ENCODE measurements at places on chromosomes 5 and 9.

DNA sequence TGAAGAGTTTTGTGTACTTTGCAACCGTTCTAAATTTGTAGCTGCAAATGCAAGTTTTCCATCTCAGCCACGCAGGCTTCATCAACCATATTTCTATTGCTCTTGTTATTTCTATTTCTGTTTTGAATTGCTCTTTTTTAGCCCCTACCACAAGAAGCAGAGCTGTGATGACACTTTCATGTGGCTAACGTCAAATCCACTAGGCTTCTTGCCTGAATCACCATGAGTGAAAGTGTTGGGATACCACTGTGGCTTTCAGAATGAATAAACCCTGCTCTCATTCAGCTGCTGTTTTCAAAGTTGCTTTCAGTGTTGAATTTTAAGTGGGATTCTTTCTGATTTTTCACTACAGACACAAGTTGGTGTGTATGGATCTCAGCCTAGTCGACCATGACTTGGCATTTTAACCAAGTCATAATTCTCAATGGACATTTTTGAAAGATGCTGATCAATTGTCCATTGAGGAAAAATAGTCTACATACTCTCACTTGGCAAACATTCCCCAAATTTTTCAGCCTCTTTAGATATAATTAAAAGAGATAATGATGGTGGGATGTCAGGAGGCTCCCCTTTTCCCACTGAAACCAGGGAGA, 41.0 kb upstream of the MTAP start:
- no peak overlapping the region for H3K27ac ChIP-seq
- H3K36me3 ChIP-seq, result no peaks in the 10 kb centered on the region
- no peaks in the 10 kb centered on the region for H3K4me1 ChIP-seq
- no peak overlapping the region for H3K4me3 ChIP-seq

DNA sequence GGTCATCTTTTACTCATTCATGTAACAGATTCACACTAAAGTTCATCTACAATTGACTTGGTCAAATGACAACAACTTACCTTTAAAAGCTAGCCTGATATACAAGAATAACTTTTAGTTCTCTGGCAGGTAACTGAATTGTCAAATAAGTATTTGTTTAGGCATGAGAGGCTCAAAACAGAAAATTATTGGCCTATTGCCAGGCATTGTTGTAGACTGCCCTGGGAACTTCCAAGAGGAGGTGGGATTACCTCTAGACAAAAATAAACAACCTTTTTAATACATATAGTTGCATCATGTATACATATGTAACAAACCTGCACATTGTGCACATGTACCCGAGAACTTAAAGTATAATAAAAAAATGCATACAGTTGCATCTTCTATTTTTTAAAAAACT, 18.2 kb upstream of the SLCO4C1 start:
- no peak for DNase-seq
- no peaks in the 10 kb centered on the region for H3K4me1 ChIP-seq
- H3K36me3 ChIP-seq, result no peaks in the 10 kb centered on the region
- no peak overlapping the region for H3K27ac ChIP-seq
- H3K4me3 ChIP-seq, result no peak overlapping the region
- H3K27me3 ChIP-seq, result no peaks in the 10 kb centered on the region

DNA sequence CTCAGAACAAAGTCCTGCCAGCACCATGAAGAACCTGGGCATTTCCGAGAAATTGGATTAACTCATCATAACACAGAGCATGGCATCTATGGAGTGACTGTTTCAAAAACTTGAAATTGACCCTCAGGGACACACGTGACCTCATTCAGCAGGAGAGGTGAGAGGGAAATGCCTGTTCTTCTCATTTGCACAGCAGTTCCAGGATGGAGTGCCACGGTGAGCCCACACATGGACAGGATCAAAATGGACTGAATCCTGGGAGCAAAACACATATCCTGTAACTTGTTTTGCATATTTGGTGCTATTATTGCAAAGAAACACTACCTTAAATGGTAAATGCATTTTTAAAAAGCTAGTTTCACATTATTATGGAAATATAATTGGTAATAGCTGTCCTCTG, 256.1 kb upstream of the IRX2 start:
- H3K27ac ChIP-seq, result no peak overlapping the region
- no peaks in the 10 kb centered on the region for H3K27me3 ChIP-seq
- H3K4me3 ChIP-seq, result no peak overlapping the region
- no peaks in the 10 kb centered on the region for H3K4me1 ChIP-seq
- no peak for DNase-seq

DNA sequence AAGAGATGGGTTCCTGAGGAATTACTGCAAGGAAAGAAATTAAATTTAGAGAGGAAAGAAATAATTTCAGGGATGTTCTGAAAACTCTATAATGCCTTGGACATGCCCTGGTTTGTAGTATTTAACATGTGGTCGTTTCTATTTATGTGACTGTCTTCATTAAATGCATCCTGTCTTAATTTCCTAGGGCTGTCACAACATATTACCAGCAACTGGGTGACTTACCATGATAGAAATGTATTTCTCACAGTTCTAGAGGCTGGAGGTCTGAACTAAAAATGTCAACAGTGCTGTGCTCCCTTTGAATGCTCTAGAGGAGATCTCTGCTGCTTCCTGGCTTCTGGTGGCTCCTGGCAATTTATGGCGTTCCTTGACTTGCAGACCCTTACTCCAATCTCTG, 287.7 kb downstream of the FBXL7 start:
- no peak overlapping the region for H3K4me3 ChIP-seq
- DNase-seq, result no peak
- H3K36me3 ChIP-seq, result no peaks in the 10 kb centered on the region
- H3K27ac ChIP-seq, result no peak overlapping the region
- H3K4me1 ChIP-seq, result no peaks in the 10 kb centered on the region

DNA sequence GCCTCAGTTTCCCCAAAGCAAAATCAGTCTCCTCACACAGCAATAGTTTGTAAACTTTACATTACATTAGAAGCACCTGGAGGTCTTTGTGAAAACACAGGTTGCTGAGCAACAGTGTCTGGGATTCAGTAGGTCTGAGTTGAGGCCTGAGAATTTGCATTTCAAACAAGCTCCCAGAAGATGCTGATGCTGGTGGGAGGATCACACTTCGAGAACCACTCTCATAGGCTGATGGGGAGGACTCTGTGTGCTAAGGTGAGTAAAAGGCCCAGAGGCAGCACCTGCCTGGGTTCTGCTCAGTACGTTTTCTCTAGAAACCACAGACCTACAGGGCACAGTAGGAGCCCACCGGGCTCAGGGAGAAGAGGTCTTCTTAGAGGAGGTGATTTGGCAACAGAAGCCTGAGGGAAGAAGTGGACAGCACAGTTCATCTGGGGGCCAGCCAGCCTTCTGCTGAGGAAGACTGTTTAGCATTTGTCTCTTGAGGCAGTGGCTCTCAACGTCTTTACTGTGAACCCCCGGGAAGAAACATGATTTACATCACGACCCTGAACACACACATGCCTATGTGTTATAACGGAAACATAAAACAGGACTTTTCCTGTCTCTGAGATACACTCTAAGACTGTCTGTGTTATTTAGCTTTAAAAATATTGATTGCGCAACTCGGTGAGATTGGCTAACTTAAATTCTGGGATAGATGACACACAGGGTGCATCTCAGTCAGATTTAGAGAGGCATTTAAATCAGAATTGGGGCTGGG, 24.8 kb upstream of the DENND1A start:
- H3K36me3 ChIP-seq, result no peaks in the 10 kb centered on the region
- no peaks in the 10 kb centered on the region for H3K4me1 ChIP-seq
- no peak for DNase-seq

DNA sequence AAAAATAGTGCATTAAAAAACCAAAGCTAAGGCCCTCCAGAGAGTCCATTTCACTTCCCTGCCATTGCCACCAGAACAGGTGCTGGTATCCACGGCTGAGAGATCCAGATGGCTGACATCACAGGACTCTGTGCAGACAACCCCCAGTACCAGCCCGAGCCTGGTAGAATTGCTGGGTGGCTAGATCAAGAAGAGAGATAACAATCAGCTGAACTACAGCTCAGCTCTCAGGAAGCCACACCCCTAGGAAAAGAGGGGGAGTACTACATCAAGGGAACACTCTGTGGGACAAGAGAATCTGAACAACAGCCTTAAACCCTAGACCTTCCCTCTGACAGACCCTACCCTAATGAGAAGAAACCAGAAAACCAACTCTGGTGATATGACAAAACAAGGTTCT, 73.8 kb upstream of the SLIT3 start:
- no peaks in the 10 kb centered on the region for H3K27me3 ChIP-seq
- no peaks in the 10 kb centered on the region for H3K4me1 ChIP-seq
- no peak overlapping the region for H3K4me3 ChIP-seq
- DNase-seq, result no peak
- no peaks in the 10 kb centered on the region for H3K36me3 ChIP-seq

DNA sequence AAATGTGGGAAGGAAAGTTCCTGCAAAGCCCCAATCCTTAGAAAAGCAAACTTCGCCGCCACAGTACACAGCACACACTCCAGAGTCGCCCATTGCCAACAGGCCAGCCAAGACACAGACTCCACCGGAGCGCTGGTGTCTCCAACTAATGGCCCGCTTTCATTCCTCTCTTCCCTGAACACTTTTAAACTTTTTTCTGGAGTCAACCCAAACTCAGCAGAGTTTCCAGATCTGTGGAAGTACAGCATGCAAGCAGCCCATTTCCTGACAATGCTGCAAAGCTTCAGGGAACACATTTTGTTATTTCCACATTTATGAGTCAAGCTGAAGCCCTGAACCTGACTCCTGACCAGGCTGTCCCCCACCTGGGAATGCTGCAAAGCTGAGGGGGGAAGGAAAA, 351.9 kb downstream of the NFIB start:
- no peaks in the 10 kb centered on the region for H3K36me3 ChIP-seq

GRCh38 chr5:71666321-71666720, 52.8 kb upstream of the CARTPT start:
- H3K27me3 ChIP-seq, result no peaks in the 10 kb centered on the region
- no peak for DNase-seq
- no peak overlapping the region for H3K27ac ChIP-seq
- H3K4me1 ChIP-seq, result peaks cover 3% of the 10 kb centered on the region

GRCh38 chr5:113682497-113683136, 169.1 kb downstream of the YTHDC2 start:
- H3K27ac ChIP-seq, result no peak overlapping the region
- no peak for DNase-seq
- H3K27me3 ChIP-seq, result no peaks in the 10 kb centered on the region
- no peaks in the 10 kb centered on the region for H3K36me3 ChIP-seq

GRCh38 chr5:82834151-82834550, 243.0 kb downstream of the TMEM167A start:
- no peaks in the 10 kb centered on the region for H3K36me3 ChIP-seq
- DNase-seq, result no peak
- no peak overlapping the region for H3K4me3 ChIP-seq
- no peaks in the 10 kb centered on the region for H3K4me1 ChIP-seq

- no peak overlapping the region for H3K27ac ChIP-seq
- H3K4me3 ChIP-seq, result no peak overlapping the region
- no peak for DNase-seq
- peaks cover 42% of the 10 kb centered on the region for H3K27me3 ChIP-seq
These were observed 31.3 kb downstream of the TSPAN17 start for GRCh38 chr5:176678584-176678983.

DNA sequence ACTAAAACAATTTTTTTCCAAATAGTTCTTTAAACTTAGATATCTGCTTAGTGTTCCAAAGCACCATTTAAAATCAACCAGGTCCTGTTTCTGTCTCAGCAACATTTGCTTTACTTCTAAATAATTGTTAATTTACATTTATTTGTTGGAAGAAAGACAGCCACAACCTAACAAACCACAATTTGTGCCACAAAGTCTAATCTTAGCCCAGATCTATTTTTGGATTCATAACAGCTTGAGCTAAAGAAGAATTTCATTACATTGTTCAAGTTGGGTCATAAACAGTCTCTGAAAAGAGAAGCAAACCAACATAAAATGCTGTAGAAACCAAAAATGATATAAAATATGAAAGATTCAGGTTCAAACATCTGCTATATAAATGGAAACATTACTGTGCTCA, 24.4 kb downstream of the MLLT3 start:
- DNase-seq, result no peak
- no peaks in the 10 kb centered on the region for H3K4me1 ChIP-seq
- H3K27me3 ChIP-seq, result no peaks in the 10 kb centered on the region
- H3K4me3 ChIP-seq, result no peak overlapping the region

GRCh38 chr9:74760031-74760700, 127.6 kb downstream of the TRPM6 start:
- no peaks in the 10 kb centered on the region for H3K27me3 ChIP-seq
- H3K4me3 ChIP-seq, result no peak overlapping the region
- H3K27ac ChIP-seq, result no peak overlapping the region
- no peaks in the 10 kb centered on the region for H3K36me3 ChIP-seq

DNA sequence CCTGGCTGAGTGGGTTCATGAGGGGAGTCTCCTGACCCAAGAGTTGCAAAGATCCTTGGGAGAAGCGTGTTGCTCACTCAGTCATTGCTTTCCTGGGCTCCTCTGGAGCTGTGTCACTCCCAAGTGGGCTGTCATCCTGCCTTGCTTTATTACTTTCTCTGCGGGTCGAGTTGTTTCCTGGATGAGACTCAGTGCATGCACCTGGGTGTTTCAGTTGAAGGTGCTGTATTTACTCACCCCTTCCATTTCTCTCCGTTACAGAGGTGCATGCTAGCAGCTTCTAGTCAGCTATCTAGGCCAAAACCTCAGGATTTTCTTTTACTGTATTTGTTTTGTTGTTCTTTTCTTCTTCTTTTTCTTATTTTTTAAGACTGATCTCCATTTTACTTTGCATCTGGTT, 785.5 kb upstream of the EDIL3 start:
- no peaks in the 10 kb centered on the region for H3K36me3 ChIP-seq
- H3K4me3 ChIP-seq, result no peak overlapping the region
- H3K27ac ChIP-seq, result no peak overlapping the region
- no peak for DNase-seq
- no peaks in the 10 kb centered on the region for H3K27me3 ChIP-seq

DNA sequence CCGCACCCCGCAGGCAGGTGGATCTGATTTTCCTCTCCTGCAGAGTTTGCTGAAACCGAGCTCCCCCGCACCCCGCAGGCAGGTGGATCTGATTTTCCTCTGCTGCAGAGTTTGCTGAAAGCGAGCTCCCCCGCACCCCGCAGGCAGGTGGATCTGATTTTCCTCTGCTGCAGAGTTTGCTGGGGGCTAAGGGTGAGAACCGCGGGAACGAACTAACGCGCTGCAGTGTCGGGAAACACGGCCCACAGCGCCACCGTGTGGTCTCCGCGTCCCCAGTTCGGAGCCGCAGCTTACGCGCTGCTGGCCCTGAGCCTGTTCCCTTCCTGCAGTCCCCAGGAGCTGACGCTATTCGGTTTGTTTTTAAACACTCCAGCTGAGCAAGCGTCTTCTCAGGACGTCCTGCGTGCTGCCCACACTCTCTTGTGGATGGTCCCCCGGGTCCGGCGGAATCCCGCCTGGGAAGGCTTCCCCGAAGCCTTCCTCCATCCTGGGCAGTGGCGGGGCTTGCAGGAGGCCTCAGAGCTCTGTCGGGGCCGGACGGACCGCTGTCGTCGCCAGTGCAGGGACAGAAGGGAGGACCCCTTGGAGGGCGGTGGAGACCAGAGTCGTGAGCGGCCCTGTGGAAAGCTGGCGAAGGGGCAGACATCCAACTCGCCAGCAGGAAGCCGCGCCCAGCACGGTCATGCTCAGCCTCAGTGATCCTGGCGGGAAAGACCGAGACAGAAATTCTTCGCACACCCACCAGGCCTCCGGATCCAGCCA, 121.2 kb upstream of the LPCAT1 start:
- peaks cover 4% of the 10 kb centered on the region for H3K4me1 ChIP-seq
- no peak overlapping the region for H3K27ac ChIP-seq
- peaks cover 17% of the 10 kb centered on the region for H3K27me3 ChIP-seq

GRCh38 chr5:89444088-89444487, 561.1 kb upstream of the MEF2C start:
- no peaks in the 10 kb centered on the region for H3K36me3 ChIP-seq
- peak; percentile 18 for DNase-seq
- H3K27ac ChIP-seq, result no peak overlapping the region
- H3K4me1 ChIP-seq, result no peaks in the 10 kb centered on the region

- peaks cover 7% of the 10 kb centered on the region for H3K4me1 ChIP-seq
- H3K27me3 ChIP-seq, result no peaks in the 10 kb centered on the region
- no peak for DNase-seq
- no peaks in the 10 kb centered on the region for H3K36me3 ChIP-seq
- H3K27ac ChIP-seq, result no peak overlapping the region
These were observed 11.8 kb downstream of the ZNF608 start for GRCh38 chr5:124734574-124735168.
